Foreskin melanocyte (primary cell): ENCODE measurements at places on chromosomes 13 and 19.

DNA sequence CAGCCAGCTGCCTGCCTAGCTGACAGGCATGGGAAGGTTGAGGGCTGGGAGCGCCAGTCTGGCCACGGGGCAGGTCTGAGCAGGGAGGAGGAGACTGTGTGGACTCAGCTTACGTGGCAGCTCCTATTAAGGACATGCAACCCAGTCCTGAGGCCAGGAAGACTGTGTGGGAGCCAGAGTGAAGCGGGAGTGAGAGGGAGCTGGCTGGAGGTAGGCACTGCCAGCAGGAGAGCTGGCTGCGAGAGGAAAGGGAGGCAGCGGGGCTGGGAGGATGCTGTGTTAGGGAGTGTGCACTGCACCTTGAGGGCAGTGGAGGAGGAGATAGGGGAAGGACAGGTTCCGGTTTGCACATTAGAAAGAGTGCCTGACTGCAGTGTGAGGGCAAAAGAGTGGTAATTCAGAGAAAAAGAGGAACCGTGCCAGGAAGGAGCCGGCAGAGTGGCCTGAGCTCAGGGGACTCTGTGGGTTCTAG, 99.2 kb downstream of the SLC7A1 start:
- no peak for DNase-seq

GRCh38 chr13:28401303-28402056, 93.4 kb downstream of the FLT1 start:
- no peak for DNase-seq

DNA sequence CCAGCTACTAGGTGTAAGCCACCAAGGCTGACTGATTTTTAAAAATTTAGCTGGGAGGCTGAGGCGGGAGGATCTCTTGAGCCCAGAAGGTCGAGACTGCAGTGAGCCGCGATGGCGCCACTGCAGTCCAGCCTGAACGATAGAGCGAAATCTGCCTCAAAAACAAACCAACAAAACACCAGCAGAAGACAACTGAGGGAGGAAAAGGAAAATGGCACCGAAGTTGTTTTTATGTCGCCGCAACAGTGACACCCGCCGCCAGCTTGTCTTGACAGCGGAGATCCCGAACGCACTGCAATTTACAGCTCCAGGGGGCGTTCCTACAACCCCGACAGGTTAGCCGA, 298 bp upstream of the FAM98C start:
- no peak for DNase-seq

DNA sequence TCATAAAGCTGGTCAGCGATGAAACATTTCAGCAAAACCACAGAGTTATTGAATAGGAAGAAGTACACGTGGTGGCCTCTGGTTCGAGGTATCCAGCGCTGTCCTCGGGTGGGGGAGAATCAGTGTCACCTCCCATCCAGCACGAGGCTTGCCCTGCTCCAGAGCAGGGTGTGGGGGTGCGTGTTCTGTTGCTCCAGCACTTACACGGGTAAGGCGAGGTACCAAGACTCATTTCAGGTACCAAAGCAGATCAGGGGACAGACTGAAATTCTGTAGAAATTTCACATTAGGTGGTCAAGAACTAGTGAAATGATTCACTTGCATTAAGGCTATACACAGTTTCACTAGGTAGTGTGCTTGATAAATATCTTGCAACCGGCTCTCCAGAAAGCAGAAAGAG, 164.2 kb upstream of the SOX1 start:
- DNase-seq = no peak

DNA sequence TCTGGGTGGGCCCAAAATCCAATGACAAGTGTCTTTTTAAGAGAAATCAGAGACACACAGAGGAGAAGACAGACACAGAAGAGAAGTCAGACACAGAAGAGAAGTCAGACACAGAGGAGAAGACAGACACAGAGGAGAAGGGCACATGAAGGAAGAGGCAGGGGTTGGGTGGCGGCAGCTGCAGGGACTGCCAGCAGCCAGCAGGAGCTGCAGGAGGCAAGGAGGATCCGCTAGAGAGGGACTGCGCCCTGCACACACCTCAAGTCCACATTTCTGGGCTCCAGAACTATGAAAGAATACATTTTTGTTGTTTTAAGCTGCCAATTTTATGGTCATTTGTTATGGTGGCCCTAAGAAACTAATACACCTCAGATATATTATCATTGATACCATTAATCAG, 140.6 kb downstream of the ZIC5 start:
- DNase-seq = no peak

GRCh38 chr13:97339988-97340749, 93.8 kb upstream of the RAP2A start:
- no peak for DNase-seq

DNA sequence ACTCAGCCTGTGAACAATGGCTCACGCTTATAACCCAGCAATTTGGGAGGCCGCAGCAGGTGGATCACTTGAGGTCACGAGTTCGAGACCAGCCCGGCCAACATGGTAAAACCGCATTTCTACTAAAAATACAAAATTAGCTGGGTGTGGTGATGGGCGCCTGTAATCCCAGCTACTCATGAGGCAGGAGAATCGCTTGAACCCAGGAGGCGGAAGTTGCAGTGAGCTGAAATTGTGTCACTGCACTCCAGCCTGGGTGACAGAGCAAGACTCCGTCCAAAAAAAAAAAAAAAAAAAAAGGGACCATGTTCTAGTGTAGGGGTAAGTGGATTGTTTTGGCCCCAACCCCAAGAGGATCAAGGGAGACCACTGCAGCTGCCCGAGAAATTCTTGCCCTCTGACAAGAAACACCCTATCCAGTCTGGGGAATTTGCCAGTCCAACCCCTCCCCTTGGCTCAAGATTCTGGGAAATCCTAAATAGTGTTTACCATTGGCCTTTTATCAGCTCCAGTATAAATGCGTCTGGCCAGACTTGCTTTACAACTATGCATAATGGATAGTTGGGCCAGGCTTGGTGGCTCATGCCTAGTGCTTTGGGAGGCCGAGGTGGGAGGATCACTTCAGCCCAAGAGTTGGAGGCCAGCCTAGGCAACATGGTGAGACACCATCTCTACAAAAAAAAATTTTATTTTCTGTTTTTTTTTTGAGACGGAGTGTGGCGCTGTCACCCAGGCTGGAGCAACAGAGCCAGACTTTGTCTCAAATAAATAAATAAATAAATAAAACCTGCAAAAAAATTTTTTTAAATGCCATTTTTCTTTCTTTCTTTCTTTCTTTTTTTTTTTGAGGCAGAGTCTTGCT, 5.1 kb upstream of the DHDH start:
- no peak for DNase-seq
